Stimulated activated CD4-positive, alpha-beta T cell treated with anti-CD3 and anti-CD28 coated beads, TNF-alpha, amount 100 ng/mL, for 24 hours (primary cell): ENCODE measurements at places on chromosomes 5 and 9.

DNA sequence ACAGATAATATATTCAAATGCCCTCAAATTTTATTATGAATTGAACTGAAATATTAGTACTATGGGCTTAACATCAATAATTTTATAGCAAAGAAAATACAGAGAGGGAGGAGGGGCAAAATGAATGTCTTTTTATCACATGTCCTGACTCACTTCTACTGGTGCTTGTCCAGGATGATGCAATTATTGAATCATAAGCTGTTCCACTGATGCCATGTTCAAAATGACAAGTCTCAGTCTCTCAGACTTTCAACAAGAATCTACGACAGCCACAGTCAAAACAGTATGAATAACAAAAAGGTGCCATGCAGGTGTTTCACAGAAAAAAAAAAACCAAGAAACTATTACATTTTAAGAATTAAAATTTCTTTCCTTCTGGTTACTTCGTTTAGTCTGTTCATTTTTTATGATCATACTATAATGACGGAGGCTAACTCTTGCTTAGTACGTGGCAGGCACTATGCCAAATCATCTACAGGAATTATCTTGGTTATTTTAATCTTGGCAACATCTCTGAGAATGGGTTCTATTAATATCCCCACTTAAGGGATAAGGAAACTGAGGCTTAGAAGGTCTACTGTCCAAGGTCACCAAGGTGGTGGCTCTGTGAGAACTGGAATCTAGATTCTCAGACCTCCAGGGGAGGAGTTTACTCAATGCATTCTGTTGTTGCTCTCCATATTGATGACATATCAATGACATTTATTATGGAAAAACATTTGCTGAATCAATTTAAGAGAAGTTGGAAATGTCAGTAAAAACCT is 61.5 kb downstream of the NR3C1 start:
- no peak for DNase-seq

GRCh38 chr5:80190960-80191359 is 64.9 kb downstream of the SERINC5 start:
- no peak for DNase-seq

- DNase-seq, result no peak
Measured at GRCh38 chr5:126888175-126888574, 111.2 kb downstream of the LMNB1 start.

DNA sequence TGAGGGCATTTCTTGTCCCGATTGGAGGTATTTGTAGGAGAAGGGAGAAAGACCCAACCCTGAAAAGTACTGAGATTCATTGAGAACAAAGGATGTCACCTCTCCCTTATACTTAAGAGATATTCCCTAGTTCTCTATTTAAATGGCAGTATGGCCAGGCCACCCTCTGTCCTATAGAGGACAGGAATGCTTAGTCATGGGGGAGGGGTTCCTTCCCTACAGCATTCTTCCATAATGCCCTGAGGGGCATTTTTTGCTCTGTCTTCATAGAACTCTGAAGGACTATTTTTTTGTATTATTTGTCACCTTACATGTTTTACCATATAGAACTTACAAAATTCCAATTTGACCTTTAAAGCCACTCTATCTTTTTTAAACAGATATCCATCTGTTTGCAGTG is 176.3 kb downstream of the TMEM161B start:
- DNase-seq, result no peak

DNA sequence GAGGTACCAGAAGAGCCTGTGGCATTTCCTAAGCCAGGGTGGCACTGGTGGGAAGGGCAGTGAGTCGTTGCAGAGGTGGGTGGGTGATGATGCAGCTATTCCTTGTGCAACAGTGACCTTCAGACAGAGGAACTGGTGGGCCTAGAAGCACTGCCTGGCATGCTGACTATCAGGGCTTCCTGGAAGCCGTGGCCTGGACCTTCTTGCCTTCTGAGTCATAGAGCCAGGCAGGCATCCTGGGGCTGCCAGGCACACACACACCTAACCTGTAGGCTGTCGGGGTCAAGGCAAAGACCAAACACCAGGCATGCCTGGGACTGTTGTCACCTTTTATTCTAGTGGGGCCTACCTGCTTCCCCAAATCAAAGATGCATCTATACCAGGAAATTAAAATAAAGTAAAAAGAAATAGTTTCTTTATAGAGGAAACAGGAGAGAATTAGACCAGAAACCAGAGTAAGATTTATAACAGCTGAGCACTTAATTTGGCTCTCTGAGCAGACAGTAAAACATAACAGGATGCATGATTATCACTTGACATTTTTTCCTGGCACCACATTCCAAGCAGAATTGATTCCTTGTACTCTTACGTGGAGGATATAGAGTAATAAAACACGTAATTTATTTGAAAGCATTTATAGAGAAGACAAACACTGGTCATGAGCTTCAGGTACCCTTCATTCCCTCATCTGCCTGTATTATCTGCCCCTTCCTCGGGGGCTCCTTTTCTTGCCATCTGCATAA is 25.1 kb downstream of the NANS start:
- DNase-seq, result peak; percentile 45

DNA sequence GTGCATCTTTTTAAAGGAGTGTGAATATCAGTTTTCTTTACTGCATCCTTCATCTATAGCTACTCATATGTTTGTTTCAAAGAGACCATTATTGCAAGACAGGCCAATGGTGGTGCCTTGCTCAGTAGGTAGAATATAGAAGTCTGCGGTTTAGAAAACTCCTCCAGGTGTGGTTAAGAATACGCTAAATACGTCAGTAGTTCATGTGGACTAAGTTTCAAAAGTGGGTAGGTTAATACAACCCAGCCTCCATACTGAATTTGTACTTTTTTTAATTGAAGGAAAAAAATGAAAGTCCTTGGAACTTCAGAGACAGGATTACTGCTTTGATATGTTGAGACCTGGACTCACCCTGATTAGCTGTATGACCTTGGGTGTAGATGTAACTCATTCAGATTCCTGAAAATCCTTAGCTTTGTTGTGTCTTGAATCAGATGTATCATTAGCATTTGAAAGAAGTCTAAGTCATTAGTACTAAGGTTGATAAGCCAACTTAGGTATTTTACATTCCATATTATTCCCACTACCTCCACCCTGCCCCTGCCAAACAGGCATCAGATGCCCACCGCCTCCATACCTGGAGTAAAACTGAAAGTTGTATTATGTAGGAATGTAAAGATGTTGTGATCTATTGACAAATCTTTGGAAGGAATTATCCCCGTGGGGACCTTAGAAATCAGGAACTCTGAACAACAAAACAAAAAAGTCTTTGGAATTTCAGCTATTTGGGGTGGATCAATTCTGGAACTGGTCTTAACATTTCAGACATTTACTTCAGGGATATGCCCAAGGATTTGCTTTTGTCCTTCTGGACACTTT is 6.1 kb downstream of the BASP1 start:
- no peak for DNase-seq

- no peak for DNase-seq
Measured at GRCh38 chr5:16819522-16820167, 116.4 kb downstream of the MYO10 start.

DNA sequence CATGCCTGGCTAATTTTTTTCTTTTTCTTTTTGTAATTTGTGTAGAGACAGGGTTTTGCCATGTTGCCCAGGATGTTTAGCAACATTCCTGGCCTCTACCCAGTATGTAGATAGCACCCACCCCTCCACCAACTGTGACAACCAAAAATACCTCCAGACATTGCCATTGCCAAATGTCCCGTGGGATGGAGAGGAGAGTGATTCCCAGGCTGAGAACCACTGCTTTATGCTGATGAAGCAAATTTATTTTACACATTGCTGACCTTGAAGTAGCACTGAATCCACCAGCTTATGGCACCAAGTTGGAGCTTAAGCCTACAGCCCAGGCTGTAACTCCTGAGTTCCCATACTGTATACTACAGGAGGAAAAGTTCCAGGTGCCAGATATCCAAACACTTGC is 58.5 kb downstream of the GGTA1 start:
- no peak for DNase-seq

GRCh38 chr5:126455264-126455663 is 32.1 kb downstream of the GRAMD2B start:
- no peak for DNase-seq

DNA sequence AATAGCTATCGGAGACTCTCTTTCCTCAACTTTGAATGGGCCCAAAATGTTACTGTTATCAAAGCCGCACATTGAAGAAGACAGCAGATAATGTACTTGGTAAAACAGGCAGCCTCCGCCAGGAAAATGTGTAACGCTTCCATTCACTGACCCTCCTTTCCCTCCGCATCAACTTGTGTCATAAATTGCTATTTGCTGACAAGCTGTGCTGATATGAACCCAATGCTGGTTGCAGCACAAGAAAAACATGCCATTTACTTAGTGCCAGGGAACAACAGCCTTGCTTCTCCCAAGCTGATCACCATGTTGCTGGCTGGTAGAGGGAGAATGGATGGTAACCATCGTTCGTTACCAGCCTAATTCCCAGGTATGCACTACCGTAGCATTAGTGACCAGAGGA is 162.6 kb upstream of the PPP1R2B start:
- DNase-seq, result no peak

DNA sequence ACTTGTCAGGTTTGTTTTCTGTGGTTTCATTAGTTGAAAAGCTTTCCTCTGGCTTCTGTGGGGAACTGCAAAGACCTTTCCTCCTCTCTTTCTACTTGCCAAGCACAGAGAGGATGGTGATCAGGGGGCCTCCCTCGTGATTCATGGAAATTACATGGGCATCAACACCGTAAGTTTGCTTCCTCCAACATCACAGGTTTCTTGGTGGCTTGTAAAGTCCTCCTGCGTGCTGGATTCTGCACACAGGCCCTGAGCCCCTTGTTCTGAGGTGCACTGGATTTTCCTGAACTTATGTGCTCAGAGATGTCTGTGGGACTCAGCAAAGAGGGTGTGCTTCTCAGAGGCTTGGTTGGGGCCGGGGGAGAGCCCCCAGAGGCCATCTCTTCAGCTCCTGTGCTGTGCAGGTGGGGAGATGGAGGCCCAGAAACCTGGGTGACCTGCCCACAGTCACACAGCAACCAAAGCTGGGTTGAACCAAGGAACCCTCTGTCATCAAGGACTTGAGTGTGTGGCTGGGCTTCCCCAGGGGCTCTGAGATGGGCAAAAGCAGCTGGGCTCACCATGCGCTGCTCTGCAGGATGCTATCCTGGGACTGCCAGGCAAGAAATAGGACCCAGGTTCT is 36.5 kb downstream of the RGS3 start:
- DNase-seq, result no peak

GRCh38 chr9:109310486-109310901 is 10.4 kb downstream of the EPB41L4B start:
- DNase-seq, result no peak

DNA sequence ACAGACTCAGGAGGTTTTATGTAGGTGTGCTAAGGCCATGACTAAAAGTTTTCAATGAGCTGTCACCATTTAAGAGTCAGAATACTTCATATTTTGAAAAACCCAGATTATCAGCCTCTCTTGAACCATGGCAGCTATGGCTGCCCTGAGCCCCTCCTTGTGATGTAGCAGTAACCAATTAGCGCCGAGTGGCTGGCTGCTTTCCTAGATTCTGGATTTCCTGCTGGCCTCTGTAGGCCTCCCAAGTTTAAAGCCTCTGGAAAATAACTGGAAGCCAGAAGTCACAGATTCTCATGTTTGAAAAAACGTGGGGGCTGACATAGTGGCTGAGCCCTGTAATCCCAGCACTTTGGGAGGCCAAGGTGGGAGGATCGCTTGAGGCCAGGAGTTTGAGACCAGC is 25.5 kb downstream of the DAB2IP start:
- DNase-seq, result no peak

DNA sequence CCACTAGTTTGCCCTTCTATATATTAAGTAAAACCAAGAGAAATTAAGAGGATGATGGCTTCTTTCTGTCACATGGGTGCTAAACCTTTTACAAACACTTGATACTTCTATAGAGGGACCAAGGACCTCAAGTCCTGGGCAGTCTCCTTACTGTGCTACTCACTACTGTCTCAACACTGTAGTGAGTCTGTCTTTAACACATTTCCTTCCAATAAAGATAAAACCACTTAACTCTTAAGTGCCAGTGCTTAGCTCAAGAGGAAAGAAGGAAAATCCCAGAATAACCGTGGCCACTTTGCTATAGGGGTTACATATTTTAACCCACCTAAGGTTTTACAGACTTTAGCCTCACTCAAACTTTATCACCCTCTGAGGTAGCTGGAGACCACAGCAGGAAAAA is 4.4 kb upstream of the GRPEL2 start:
- DNase-seq, result no peak

DNA sequence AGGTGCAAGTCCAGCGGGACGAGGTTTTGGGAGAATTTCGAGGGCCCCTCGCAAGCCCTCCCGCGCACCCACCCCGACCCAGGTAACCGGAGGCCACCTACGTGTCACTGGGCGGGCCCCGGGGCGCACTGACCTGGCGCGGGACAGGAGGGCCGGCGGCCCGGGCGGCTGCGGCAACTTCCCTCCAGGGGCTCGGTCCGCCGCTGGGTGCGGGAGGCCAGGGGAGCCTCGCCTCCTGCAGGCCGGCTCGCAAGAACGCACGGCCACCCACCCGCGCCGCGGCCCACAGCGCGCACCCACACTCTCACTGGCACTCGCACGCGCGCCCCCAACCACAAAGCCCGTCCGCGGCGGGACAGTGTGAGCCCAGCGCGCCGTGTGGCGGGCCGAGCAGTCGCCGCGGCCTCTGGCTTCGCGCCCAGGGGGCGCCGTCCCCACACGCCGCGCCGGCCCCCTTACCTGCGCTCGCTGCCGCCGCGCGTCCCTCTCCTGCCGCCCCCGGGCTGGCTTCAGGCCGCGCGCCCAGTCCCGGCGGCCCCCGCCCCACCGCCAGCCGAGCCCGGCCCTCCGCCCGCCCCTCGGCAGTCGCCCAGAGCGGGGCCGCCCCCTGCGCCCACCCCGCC is 451 bp downstream of the LPAR1 start:
- DNase-seq, result no peak

- no peak for DNase-seq
Measured at GRCh38 chr9:129653823-129654553, 11.5 kb upstream of the PRRX2 start.

- DNase-seq, result no peak
Measured at GRCh38 chr5:24222876-24223275, 421.9 kb downstream of the CDH10 start.

- no peak for DNase-seq
Measured at GRCh38 chr5:7869474-7870136, 657 bp downstream of the MTRR start.

- no peak for DNase-seq
Measured at GRCh38 chr5:129243039-129243438, 148.5 kb downstream of the ISOC1 start.

GRCh38 chr5:113760486-113760885 is 247.0 kb downstream of the YTHDC2 start:
- DNase-seq, result no peak

- DNase-seq, result no peak
Measured at GRCh38 chr9:130219661-130220096, 45.9 kb upstream of the HMCN2 start.

DNA sequence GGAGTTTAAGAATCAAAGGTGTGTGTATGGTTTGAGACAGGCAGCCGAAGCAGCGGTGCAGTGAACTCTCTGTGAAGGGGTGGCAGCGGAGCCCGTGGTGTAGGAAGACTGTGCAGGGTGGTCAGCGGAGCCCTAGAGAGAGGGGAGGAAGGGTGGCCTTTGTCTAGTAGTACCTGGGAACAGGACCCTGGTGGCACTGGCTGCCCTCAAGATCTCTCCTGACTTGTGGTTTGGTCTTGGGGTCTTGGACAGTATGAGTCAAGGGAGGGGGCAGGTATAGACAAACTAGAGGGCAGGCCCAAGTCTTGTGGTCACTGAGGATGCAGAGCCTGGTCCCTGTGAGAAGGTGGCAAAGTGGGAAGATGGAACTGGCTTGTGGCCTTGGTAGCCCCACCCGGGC is 7.1 kb upstream of the NKX2-5 start:
- DNase-seq, result no peak

- DNase-seq, result no peak
Measured at GRCh38 chr5:137681191-137681590, 54.7 kb downstream of the KLHL3 start.

- DNase-seq, result no peak
Measured at GRCh38 chr5:94461131-94461530, 157.3 kb downstream of the KIAA0825 start.
